ENCODE measurements at places on chromosomes 1 and 21.

- H3K4me1 ChIP-seq: no peaks in the 10 kb centered on the region
- DNase-seq: no peak
- no peak overlapping the region for H3K27ac ChIP-seq
- H3K4me3 ChIP-seq: no peak overlapping the region
- no peaks in the 10 kb centered on the region for H3K36me3 ChIP-seq
Measured at GRCh38 chr1:49298304-49298703, 521.6 kb upstream of the BEND5 start.

DNA sequence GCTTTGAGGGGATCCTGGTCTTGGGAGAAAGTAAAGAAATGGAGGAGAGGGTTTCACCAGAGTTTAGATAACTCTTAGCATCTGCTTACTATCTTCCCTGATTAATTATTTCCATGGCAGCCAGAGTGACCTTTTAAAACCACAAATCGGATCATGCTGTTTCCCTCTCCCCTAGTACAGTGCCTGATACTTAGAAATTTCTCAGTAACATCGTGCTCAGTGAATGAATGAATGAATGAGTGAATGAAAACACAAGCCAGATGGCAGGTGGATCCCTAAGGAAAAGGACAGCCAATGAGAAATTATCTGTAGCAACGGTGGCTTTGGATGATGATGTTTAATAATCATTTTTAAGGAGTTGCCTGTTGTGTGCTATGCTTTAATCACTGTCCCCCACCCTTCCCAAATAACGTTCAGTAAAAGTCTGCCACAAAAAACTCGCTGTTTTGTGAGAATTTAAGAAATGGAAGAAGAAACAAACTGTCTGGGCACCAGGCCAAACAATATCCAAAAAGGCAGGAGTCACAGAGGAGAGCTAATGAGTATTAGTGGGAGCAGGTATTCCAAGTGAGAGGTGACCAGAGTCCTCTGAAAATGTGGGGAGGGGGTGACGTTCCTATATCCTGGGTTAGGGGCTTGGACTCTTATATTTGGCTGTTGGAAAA lies 737 bp upstream of the SMAP2 start:
- peaks cover 22% of the 10 kb centered on the region for H3K4me1 ChIP-seq
- no peaks in the 10 kb centered on the region for H3K36me3 ChIP-seq
- DNase-seq: no peak
- H3K4me3 ChIP-seq: peak overlapping the region; percentile 96

GRCh38 chr1:47934243-47934805 lies 62.9 kb downstream of the TRABD2B start:
- H3K27me3 ChIP-seq: peaks cover 27% of the 10 kb centered on the region
- no peak for DNase-seq
- H3K4me3 ChIP-seq: no peak overlapping the region
- peaks cover 7% of the 10 kb centered on the region for H3K4me1 ChIP-seq
- H3K27ac ChIP-seq: no peak overlapping the region

DNA sequence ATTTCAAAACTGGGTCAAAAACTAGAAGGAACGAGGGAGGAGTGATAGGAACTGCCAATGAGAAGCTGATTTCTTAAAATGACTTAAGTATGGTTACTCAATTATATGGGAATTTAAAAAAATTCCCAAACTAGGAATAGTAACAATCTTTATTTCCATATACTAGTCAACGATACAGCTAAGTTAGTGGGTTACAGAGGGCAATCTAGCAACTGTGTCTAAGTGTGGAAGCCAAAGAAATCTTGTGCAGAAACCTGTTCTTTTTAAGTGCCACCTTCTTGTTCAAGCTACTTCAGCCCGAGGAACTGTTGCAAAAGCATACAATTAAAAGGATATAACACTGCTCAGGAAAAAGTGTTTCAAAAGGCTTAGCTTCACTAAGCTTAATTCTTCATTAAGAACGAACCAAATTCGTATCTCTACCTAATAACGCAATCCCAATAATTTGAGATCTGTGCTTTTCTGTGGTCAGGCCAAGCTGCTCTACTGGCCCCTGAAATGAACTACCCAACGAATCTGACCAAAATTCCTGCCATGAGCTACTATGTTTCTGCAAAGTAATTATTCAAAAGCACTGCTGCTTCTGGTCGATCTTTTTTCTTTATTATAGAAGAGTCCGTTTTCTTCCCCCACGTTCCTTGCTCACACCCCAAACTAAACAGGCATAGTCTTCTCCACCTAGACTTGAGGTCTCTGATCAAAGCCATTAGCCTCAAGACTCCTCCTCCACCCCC lies 1.8 kb downstream of the USP24 start:
- H3K27ac ChIP-seq: peak overlapping the region; percentile 84
- H3K36me3 ChIP-seq: no peaks in the 10 kb centered on the region
- H3K27me3 ChIP-seq: no peaks in the 10 kb centered on the region
- H3K4me3 ChIP-seq: peak overlapping the region; percentile 94

DNA sequence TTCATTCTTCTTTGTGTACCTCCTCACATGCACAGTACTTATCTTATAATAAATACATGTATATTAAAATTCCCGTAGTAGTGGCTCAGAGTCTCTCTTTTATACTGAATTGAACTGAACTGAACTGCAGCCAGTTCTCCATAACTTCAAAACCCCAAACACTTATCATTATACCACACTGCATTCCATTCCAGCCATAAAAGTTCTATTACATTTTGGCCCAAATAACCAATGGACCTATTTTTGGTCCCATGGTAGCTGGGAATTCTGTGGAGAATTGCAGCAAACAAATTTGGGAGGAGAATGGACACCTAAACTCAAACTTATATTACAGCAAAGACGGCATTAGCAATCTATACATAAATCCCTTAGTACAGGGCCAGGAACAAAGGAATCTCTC lies 86.6 kb upstream of the C1orf87 start:
- H3K36me3 ChIP-seq: no peaks in the 10 kb centered on the region
- no peaks in the 10 kb centered on the region for H3K27me3 ChIP-seq
- H3K4me1 ChIP-seq: peaks cover 3% of the 10 kb centered on the region

DNA sequence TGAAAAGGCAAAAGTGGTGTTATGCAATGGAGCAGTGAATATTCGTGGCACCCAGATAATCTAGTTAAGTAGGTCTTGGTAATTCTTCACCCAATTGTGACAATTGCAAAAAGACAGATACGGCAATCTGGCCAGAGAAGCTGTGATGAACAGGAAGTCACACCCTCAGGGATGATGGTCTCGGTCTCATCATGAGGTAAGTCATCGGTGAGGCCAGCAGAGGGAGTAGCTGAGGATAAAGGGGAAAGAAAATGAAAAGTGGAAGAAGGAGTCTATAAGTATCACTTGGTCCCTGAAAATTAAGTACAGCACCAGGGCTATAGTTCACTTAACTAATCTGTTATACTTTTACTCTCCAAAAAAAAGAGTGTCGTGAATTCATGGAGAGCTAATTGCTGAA lies 258.8 kb upstream of the NCAM2 start:
- no peak overlapping the region for H3K27ac ChIP-seq
- no peaks in the 10 kb centered on the region for H3K36me3 ChIP-seq
- no peak for DNase-seq

- H3K27ac ChIP-seq: no peak overlapping the region
- H3K27me3 ChIP-seq: no peaks in the 10 kb centered on the region
- DNase-seq: no peak
- no peak overlapping the region for H3K4me3 ChIP-seq
- H3K36me3 ChIP-seq: peaks cover 27% of the 10 kb centered on the region
- peaks cover 2% of the 10 kb centered on the region for H3K4me1 ChIP-seq
Measured at GRCh38 chr1:12287869-12288268, 58.0 kb downstream of the VPS13D start.

GRCh38 chr1:228332797-228333738 lies 73.6 kb downstream of the TRIM11 start:
- no peak for DNase-seq
- no peaks in the 10 kb centered on the region for H3K27me3 ChIP-seq
- H3K27ac ChIP-seq: no peak overlapping the region
- H3K36me3 ChIP-seq: no peaks in the 10 kb centered on the region

DNA sequence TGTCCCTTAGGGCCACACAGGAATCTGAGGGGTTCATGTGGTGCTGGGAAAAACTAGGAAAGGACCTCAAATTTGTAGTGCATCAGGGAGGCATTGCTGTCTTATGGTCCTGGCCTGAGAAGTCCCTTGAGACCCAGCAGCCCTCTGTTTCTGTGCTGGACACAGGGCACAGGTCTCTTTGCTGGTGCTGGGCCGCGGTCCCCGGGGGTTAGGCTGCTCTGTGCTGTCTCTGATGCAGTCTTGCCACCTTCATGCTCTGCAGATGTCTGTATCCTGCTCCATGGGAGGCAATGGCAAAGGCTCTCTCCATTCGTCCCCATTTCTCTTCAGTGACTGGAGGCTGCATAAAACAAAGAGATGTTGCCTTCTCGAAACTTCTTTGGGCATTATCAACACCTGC lies 13.0 kb downstream of the EDARADD start:
- no peak for DNase-seq
- no peaks in the 10 kb centered on the region for H3K4me1 ChIP-seq
- no peak overlapping the region for H3K27ac ChIP-seq

GRCh38 chr1:63843884-63844283 lies 70.1 kb downstream of the ROR1 start:
- no peaks in the 10 kb centered on the region for H3K27me3 ChIP-seq
- H3K27ac ChIP-seq: no peak overlapping the region
- H3K36me3 ChIP-seq: peaks cover 2% of the 10 kb centered on the region
- no peak overlapping the region for H3K4me3 ChIP-seq

DNA sequence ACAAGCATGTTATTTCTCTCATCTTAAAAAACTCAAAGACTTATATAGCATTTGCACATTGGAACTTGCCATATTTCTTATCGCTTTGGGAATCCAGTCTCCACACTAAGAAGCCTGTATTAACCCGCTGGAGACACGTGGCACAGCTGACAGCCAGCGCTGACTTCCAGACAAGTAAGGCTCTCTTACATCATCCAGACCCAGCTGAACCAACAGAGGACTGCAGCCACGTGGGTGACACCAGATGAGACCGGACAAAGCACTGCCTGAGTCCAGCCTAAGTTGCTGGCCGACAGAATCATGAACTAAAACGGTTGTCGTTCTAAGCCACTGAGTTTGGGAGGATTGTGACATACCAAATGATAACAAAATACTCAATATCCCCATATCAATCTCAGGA lies 6.3 kb upstream of the CD247 start:
- H3K27me3 ChIP-seq: peaks cover 10% of the 10 kb centered on the region
- peaks cover 8% of the 10 kb centered on the region for H3K36me3 ChIP-seq
- no peak overlapping the region for H3K27ac ChIP-seq
- H3K4me3 ChIP-seq: no peak overlapping the region
- no peaks in the 10 kb centered on the region for H3K4me1 ChIP-seq

- H3K27ac ChIP-seq: peak overlapping the region; percentile 65
- H3K4me1 ChIP-seq: peaks cover 38% of the 10 kb centered on the region
- peaks cover 2% of the 10 kb centered on the region for H3K27me3 ChIP-seq
- H3K4me3 ChIP-seq: peak overlapping the region; percentile 46
- DNase-seq: no peak
- peaks cover 2% of the 10 kb centered on the region for H3K36me3 ChIP-seq
Measured at GRCh38 chr1:156146020-156146768, 7.2 kb upstream of the SEMA4A start.

DNA sequence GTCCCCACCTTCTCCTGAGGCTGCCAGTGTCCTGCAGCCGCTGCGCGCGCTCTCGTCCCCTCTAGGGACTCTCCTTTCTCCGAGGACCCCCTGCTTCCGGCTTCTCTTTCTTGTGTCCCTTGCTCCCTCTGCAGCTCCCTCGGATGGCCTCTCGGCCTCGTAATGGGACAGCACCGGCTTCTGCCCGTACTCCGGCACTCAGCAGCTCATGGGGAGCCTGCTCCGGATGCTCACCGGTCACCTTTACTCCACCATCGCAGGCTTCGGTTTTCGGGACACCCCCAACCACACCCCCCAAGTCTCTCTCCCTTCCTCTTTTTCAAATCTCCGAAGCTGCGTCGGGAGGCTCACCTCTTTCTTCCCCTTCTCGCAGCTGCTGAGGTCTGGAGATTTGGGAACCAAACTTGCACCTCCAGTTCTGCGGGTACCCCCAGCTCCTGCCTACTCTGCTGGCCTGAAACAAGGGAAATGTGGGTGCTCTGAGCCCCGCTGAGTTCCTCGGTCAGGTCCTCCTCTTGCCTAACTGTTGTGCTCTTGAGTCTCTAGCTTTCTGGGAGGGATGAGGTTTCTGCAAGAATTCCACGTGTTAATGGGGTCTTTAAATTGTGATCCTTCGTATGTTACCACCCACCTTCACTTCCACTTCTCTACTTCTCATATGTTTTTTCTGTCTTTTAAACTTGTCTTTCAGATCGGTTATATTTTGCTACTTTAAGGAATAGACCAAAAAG lies 930 bp downstream of the CDC14A start:
- peaks cover 31% of the 10 kb centered on the region for H3K4me1 ChIP-seq
- no peaks in the 10 kb centered on the region for H3K36me3 ChIP-seq

- no peak overlapping the region for H3K4me3 ChIP-seq
- no peak for DNase-seq
- H3K36me3 ChIP-seq: no peaks in the 10 kb centered on the region
- H3K27me3 ChIP-seq: no peaks in the 10 kb centered on the region
- H3K4me1 ChIP-seq: peaks cover 45% of the 10 kb centered on the region
Measured at GRCh38 chr1:7474143-7474490, 297.0 kb upstream of the VAMP3 start.

GRCh38 chr1:19661721-19662228 lies 2.9 kb upstream of the HTR6 start:
- H3K27ac ChIP-seq: peak overlapping the region; percentile 51
- H3K27me3 ChIP-seq: peaks cover 24% of the 10 kb centered on the region
- DNase-seq: no peak
- no peak overlapping the region for H3K4me3 ChIP-seq
- peaks cover 15% of the 10 kb centered on the region for H3K4me1 ChIP-seq

DNA sequence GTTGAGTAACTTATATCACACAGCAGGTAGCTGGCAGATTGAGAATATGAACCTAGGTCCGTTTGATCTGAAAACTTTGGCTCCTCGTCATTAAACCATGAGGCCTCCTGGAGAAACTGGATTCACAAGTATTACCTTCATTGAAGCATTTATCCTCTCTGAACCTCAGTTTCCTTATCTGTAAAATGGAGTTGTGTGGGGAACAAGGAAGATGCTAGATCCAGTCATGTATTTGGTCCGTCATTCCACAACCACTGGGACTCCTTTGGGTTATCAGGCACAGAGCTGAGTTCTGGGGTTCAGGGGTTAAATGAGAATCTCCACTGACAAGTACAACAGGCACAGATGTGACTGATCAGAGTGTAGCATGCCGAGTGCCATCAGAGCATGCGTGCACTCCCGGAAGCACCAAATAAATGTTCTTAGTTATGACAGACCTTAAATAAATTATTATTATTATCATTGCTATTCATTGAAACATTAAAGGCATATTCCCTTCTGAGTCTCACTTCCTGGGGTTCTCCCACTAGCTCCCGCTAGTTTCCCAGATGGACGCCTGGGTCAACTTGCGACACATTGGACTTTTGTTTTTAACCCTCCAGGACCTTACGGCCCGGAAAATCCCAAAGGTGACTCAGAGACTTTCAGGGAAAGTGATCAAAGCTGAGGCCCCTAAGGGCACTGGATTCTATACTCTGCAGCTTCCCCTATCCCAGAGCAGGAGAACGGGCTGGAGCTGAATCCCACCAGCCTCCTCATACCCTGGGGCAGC lies 130.6 kb downstream of the PLPP3 start:
- H3K27ac ChIP-seq: no peak overlapping the region
- no peaks in the 10 kb centered on the region for H3K27me3 ChIP-seq
- H3K4me3 ChIP-seq: no peak overlapping the region
- peaks cover 16% of the 10 kb centered on the region for H3K4me1 ChIP-seq

GRCh38 chr1:44405798-44406736 lies 1.0 kb downstream of the RNF220 start:
- H3K36me3 ChIP-seq: peaks cover 1% of the 10 kb centered on the region
- H3K4me3 ChIP-seq: peak overlapping the region; percentile 90
- DNase-seq: no peak
- H3K27ac ChIP-seq: peak overlapping the region; percentile 89
- H3K27me3 ChIP-seq: peaks cover 19% of the 10 kb centered on the region

- H3K27me3 ChIP-seq: no peaks in the 10 kb centered on the region
- H3K4me3 ChIP-seq: no peak overlapping the region
- H3K36me3 ChIP-seq: no peaks in the 10 kb centered on the region
Measured at GRCh38 chr1:62228136-62228882, 33.7 kb downstream of the L1TD1 start.

All from chondrocyte (in vitro differentiated cells).